ENCODE measurements at places on chromosomes 4 and X.

- no peak for DNase-seq
Observed at GRCh38 chr4:21811565-21811964, 137.0 kb downstream of the KCNIP4 start.

- DNase-seq: peak; percentile 60
Observed at GRCh38 chrX:110407910-110408545, 49.4 kb downstream of the RTL9 start.

- no peak for DNase-seq
Observed at GRCh38 chrX:124804962-124805361, 458.6 kb downstream of the SH2D1A start.

- no peak for DNase-seq
Observed at GRCh38 chrX:323721-324628, 5.4 kb upstream of the GTPBP6 start.

GRCh38 chrX:121987163-121987562, 939.8 kb downstream of the GLUD2 start:
- no peak for DNase-seq

Data from CD4-positive, CD25-positive, alpha-beta regulatory T cell (primary cell).